ENCODE measurements at places on chromosomes 3 and 15.

GRCh38 chr3:71432044-71432975 is 151.2 kb downstream of the FOXP1 start:
- DNase-seq: no peak

- DNase-seq: no peak
Measured at GRCh38 chr3:161043336-161044035, 61.7 kb downstream of the B3GALNT1 start.

DNA sequence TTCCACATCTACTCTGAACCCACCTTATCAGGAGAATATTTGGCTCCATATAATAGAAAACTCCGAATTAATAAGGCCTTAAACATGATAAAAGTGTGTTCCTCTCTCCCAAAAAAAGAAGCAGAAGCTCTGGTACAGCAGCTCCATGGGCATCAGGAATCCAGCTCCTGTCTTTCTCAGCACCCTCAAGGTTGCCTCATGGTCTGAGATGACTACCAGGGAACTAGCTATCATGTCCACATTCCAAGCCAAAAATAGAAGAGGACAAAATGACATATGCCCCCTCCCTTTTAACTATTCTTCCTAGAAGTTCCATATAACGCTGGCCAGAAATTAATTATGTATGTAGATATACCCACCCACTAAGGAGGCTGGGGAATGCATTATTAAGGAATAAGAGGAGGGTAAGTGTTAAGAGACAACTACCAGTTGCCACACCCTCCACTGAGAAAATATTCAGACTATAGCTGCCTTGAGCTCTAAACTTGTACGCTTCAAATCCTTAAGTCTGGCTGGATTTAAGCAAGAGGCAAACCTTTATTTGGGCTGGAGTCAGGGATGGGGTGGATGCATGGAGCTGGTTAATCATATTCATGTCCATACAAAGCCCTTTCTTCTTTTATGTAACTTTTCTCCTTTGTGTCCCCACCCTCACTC is 35.8 kb upstream of the CTDSPL start:
- DNase-seq: no peak

DNA sequence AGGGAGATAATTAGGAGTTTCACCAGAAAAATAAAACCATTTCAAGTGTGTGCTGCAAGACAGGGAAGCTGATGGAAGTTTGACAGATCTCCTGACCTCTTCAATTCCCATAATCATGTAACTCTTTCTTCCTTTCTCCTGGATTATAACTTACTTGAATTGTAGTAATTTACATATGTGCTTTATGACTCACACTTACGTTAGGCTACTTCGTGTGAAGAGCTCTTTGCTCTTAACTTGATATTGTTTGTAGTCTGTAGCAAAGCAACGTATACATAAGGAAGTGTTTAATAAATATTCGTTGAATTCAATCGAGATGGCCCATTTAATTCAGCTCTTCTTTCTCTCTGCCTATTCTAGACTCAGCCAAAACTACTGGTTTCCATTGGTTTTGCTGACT is 23.5 kb downstream of the ROBO2 start:
- DNase-seq: no peak

- no peak for DNase-seq
Measured at GRCh38 chr3:55676643-55677042, 189.5 kb upstream of the WNT5A start.

DNA sequence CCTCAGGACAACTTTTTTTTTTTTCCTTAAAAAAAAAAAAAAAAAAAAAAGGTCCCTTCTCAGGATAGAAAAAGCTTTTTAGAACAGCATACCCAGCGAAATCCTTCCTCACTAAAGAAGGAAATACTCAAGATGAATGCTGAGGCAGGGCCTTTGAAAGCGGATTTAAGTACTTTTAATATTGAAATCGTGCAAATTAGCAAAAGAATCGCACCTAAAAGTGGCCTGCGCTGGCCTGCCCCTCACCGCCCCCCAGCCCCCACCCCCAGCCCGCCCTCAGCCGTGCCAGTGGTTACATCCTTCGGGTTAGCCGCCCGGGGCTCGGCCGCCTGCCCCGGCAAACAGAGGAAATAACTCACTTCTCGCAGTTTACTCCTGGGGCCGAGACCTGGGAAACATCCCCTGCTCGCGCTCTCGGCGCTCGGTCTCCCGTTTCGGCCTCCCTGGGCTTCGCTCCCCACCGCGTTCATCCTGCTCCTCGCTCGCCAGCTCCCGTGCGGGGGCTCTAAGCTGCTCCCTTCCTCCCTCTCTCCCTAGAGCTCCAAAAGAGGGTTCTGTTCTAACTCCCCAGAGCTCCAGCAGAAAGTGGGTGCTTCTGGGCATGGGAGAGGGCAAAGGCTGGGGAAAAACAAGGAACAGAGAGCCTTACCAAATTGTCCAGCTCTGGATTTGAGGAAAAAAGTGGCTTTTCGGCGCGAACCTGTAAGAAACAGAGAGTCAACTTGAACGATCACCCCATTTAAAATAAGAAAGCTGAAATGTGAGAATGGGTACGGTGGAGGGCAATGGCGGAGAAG is 5.2 kb downstream of the MEIS2 start:
- DNase-seq: no peak

- no peak for DNase-seq
Measured at GRCh38 chr3:63413523-63413922, 135.4 kb downstream of the SYNPR start.

DNA sequence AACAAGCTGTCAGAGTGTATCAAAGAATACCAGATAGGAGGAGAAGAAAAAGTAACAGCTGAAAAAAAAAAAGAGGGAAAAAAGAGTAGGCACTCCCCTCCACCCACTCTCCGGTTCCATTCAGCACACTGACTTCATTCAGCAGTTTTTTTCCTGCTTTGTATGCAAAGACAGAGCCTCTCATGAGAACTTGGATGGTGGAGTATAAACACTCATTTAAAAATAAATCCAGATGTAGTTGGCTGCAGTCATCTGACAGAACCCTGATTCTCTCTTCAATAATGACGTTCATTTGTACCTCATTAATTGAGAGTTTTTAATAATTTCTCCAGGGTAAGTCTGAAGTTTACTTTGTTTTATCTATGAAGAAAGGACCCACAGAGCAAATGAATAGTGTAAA is 81.0 kb downstream of the TMEM108 start:
- no peak for DNase-seq

- DNase-seq: no peak
Measured at GRCh38 chr3:126456211-126456610, 19.5 kb downstream of the ZXDC start.
